ENCODE measurements at places on chromosomes 13 and 19.

GRCh38 chr19:29420065-29420464, 105.7 kb upstream of the VSTM2B start:
- no peak for ATAC-seq

GRCh38 chr19:39727070-39727800, 10.6 kb downstream of the CLC start:
- no peak for ATAC-seq

DNA sequence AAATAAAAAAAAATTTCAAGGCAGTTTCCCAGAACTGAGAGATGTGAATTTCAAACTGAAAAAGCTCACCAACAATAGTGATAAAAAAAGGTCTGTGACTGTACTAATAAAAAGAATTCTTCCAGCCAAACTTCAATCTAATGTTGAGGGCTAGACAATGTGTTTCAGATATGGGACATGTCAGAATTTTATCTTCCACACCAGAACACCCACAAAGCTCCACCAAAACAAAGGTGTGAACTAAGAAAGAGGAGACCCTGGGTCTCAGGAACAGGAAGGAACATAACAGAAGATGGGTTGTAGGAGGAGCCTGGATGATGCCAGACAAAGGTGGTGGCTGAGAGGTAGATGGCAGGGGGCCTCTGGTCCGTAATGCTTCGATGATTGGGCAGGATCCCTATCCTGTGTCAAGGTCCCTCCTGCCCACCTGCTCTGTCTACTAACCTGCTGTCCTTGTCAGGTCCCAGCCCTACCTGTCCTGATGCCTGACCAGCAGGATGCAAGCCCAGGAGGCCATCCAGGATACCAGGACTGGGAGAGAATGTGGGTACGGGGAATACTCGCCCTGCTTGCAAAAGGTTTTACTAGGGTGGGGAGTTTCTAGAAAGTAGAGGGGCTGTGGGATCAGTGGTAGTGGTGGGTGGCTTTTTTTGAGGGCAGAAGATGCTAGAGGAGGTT, 4.5 kb downstream of the MZF1 start:
- no peak for ATAC-seq

DNA sequence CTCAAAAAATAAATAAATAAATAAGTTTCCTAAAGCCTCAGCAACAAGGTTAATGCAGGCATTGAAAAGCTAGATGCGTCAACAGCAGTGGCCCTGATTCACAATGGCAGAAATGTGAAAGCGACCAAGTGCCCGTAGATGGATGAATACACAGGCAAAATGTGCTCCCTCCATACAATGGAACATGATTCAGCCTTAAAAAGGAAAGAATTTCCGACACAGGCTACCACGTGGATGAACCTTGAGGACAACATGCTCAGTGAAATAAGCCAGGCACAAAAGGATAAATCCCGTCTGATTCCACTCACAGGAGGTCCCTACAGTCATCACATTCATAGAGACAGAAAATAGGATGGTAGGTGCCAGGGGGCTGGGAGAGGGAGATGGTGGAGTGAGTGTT, 31.7 kb downstream of the INSR start:
- ATAC-seq = no peak

DNA sequence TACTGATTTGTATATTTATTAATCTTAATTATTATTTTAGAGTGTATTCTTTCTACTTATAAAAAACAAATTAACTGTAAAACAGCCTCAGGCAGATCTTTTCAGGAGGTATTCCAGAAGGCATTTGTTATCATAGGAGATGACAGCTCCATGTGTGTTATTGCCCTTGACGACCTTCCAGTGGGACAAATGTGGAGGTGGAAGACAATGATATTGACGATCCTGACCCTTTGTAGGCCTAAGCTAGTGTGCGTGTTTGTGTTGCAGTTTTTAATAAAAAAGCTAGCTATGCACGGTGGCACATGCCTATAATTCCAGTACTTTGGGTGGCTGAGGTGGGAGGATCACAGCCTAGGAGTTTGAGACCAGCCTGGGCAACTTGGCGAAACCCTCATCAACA, 46.7 kb downstream of the NDFIP2 start:
- no peak for ATAC-seq
